ENCODE measurements at places on chromosomes 1 and 21.

DNA sequence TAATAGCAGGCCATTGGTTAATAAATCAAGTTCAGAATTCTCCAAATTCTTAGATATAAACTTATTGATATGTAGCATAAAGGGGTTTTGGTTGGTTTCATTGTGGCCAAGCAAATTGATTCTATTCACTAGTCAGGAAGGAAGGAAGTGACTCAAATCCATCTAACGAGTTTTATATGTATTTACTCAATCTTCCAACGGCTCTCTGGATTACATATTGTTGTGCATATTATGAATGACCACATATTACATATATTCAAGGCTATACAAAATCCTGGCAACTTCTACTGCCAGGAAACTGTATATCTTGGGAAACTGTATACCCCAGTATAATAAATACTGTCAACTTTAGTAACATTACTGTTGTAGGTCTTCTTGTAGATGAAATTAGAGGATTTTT lies 20.1 kb upstream of the PDE4B start:
- DNase-seq, result no peak

DNA sequence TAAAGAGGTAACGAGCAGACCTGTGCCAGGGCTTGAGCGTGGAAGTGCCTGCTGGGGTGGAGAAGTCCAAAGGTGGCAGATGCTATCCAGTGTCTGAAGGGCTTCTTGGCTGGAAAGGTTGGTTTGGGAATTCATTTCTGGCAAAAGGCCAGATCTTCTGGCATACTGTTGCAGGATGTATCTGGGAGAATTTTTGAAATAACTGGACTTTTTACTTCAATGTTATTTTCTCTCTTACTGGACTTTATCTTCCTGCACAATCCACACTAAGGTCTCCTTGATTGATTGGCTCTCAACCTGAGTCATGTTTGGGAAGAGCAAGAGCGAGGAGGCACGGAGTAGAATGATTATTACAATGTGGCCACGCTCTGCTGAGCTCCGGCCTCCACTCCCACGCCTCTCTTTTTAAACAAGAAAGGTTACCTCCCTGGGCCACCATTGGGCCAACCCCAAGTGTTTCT lies 278.4 kb downstream of the TM2D1 start:
- DNase-seq, result no peak

GRCh38 chr1:42841440-42842147 lies 4.8 kb upstream of the ZNF691 start:
- DNase-seq, result no peak

- DNase-seq, result no peak
Observed at GRCh38 chr1:5286244-5286643, 631.8 kb downstream of the AJAP1 start.
